AG08395 (cell line): ENCODE measurements at places on chromosomes 5 and 9.

- DNase-seq = no peak
These were observed 480.0 kb downstream of the TAF11L14 start for GRCh38 chr5:18114151-18114757.

GRCh38 chr5:16450163-16450562 lies 15.4 kb downstream of the ZNF622 start:
- DNase-seq = no peak

DNA sequence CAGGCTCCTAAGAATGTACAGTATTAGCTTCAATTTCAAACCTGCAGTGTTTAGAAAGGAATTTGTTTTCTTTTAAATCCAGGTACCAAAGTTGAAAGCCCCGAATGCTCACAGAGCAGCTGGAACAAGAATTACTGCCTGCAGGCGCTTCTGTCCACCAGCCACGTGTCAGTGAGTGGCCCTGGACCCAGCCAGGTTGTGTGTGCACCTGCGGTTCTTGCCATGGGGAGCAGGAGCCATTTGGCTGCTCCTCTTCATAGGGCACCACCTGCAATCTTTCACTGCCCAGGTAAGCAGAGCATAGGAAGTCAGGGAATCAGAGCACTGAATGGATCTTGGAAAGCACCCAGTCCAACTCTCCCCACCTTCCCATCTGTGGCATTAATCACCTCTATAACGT lies 79.5 kb upstream of the PIP5K1B start:
- DNase-seq = no peak

DNA sequence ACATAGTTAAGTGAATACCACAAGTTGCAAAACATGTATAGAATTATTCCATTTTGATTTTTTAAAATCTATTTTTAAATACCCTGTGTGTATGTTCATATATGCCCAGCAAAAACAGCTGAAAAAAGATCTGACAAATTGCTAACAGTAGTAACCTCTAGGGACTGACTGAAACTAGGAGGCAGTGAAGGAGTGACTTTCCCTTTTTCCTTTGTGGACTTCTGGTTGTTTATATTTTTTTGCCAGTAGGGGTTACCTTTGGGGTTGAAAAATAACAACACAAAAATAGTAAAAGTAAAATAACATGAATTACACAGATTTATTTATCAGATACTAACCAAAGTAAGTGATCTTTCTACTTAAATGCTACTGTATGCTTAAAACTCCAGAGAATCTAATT lies 2.9 kb downstream of the MEGF9 start:
- no peak for DNase-seq

DNA sequence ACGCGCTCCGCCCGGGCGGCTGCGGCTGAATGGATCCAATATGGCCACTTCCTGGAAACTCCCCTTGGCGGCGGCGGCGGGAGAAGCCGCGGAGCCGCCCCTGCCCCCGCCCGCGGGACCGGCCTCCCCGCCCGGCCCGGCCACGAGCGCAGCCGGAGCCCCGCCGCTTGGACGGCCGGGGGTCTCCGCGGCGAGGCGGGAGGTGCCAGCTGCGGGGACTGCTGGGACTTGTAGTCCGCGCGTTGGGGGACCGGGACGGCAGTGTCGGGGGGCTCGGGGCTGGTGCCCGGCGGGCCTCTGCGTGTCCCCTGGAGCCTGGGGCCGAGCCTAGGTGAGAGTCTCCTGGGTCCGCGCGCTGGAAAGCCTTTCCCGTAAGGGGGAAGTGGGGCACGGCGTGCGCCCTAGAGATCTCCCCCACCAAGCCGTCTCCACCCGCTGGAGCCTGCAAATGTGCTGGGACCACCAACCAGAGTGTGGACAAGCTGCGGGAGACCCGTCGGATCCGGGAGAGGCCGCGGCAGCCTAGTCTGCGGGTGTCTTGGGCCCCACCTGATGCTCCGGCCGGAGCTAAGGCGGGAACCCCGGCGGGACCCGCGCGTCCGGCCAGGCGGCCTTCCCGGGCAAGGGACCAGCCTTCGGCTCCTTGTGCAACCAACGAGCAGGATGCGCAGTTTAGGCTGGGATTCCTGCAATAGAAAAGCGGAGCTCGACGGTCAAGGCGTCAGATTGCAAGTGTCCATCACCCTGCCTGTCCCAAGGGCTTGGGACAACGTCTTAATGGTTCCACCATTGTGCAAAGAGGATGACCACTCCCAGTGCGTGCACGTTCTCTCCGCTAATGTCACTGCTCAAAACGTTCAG lies at the start of gene SEPTIN8:
Gene SEPTIN8, minus strand, starts transcription at position 31 of the 861 bp plus-strand sequence. CDS start 102 bp downstream, outside the sequence.
- DNase-seq = peak; percentile 61

GRCh38 chr9:17481565-17481964 lies 97.3 kb upstream of the SH3GL2 start:
- no peak for DNase-seq

- peak; percentile 76 for DNase-seq
These were observed 726.4 kb upstream of the GRAMD2B start for GRCh38 chr5:125696762-125697161.

GRCh38 chr9:75027187-75028107 lies 646 bp downstream of the CARNMT1 start:
- peak; percentile 59 for DNase-seq

GRCh38 chr9:136925414-136926153 lies 19.0 kb downstream of the FBXW5 start:
- no peak for DNase-seq

DNA sequence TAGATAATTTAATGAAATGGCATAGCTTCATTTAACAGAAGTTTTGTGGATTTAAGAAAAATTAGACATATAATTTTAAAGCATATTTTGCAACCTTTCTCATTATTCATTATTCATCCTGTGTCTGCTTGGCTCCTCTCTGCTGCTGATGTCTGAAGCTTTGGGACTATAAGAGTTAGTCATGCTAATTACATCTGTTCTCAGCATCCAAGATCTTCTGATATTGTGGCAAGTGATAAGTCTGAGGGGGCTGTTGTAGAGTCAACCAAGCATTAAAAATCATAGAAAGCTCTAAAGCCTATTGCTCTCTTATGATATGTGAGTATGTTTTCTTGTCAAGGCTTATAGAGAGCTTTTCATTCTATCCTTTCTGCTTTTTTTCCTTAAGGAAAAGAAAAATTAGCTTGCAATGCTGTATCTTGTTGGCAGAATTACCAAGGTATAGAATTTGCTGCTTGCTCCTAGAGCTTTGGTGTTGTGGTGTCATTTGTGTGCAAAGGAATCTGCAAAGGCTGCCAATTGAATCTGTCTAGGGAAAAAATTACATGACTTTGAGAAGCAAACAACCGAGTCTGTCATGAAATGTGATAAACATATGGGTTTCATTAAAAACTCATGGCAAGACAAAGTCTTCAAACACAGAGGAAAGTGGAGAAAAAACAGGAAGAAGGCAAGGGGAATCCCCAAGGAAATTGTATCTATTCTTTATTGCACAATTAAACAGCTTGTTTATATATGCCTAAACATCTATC lies 156.1 kb upstream of the DAB2 start:
- DNase-seq = peak; percentile 61

DNA sequence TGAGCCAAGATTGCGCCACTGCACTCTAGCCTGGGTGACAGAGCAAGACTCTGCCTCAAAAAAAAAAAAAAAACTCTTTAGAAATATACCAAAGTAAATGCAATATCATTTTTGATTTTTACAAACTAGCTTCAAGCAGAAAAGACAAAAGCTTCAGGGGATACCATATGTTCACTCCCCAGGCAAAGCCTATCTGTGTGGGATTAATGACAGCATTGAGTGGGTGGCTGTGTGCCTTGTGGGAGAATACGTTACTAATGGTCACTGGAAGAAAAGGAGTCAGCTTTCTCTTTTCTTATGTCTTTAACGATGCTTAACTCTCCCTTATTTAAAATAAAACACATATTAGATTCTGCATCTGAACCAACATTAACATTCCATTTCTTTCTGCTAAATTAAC lies 1.9 kb downstream of the PCA3 start:
- DNase-seq = no peak

- DNase-seq = no peak
These were observed 434.5 kb upstream of the TRPC7 start for GRCh38 chr5:136799806-136800372.

- peak; percentile 64 for DNase-seq
These were observed 307.8 kb downstream of the NR2F1-AS1 start for GRCh38 chr5:93273176-93273575.

- DNase-seq = no peak
These were observed 56.9 kb downstream of the MVB12B start for GRCh38 chr9:126383406-126384046.

DNA sequence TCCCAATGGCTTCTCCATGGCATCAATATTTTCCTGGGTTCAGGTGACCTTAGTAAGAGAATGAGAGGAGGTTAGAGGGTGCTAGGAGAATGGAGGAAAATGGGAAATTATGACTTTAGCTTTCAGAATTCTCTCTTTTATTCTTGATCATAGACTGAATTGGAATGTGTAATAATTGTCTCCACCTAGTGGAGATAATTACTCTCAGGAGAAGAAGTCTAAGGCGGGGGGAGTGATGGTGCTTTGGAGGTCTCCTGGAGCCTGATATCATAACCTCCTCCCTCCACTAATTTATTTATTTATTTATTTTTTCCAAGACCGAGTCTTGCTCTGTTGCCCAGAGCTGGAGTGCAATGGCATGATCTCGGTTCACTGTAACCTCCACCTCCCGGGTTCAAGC lies 221.3 kb downstream of the GRIA1 start:
- peak; percentile 13 for DNase-seq

- DNase-seq = no peak
These were observed 7.8 kb upstream of the FOXI1 start for GRCh38 chr5:170097934-170098333.

DNA sequence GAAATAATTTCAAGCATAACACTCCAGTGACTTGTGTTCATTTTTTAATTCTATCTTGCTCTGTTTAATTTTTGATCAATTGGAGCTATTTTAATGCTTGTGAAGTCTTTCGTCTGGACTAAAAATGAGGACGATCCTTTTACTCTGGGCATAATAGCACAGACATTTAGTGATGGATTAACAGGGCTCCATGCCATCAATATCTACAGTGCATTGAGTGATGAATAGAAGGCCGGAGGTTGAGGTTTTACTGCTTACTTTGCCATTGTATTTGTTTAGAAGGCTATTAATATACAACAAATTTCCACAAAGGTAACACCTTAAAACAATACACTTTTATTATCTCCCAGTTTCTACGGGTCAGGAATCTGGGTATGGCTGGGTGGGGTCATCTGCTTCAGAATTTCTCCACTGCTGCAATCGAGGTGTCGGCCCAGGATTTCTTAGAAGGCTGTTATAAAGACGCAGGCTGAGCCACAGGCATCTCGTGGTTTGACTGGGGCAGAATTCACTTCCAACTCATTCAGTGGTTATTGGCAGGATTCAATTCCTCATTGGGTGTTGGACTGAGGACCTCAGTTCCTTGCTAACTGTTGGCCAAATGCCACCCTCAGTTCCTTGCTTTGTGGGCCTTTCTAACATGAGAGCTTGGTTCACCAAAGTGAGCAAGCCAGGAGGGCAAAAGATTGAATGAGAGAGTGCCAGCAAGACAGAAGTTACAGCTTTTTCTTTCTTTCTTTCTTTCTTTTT lies 265.4 kb upstream of the VLDLR start:
- no peak for DNase-seq

- no peak for DNase-seq
These were observed 1124.6 kb upstream of the ACO1 start for GRCh38 chr9:31259824-31260223.

GRCh38 chr9:21060919-21061561 lies 16.7 kb downstream of the IFNB1 start:
- peak; percentile 62 for DNase-seq

GRCh38 chr5:84378961-84379360 lies 5.7 kb downstream of the EDIL3 start:
- DNase-seq = no peak

GRCh38 chr9:4970970-4971641 lies 14.0 kb upstream of the JAK2 start:
- no peak for DNase-seq

DNA sequence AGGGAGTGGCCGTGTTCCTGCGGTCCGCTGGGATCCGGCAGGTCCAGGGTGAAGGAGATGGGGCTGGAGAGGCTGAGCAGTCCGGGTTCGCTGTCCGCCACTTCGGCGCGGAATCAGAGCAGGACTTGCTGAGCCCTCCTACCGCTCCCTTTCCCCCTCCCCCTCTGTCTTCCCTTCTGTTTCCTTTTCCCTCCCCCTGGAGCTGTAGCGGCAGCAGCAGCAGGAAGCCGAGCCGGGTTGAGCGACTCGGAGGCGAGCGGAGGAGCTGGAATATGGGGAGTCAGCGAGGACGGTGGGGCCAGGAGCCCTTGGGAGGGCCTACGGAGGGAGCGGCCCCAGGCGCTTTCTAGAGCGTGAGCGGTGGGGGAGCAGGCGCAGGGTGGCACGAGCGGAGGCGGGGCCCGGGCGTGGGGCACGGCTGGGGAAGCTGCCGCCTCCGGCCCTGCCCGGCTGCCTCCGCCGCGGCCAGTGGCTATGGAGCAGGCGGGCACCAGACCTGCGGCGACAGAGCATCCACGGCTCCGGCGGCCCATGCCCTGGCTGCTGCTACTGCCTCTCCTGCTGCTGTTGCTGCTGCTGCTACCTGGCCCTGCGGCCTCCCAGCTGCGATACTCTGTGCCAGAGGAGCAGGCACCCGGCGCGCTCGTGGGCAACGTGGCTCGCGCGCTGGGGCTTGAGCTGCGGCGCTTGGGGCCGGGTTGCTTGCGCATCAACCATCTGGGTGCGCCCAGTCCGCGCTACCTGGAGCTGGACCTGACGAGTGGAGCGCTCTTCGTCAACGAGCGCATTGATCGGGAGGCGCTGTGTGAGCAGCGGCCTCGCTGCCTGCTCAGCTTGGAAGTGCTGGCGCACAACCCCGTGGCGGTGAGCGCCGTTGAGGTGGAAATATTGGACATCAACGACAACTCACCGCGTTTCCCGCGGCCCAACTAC lies at the start of gene PCDHAC2:
Gene PCDHAC2, plus strand, starts transcription at position 184 of the 933 bp plus-strand sequence. Its CDS starts 291 bp downstream, at position 475.
- peak; percentile 5 for DNase-seq

DNA sequence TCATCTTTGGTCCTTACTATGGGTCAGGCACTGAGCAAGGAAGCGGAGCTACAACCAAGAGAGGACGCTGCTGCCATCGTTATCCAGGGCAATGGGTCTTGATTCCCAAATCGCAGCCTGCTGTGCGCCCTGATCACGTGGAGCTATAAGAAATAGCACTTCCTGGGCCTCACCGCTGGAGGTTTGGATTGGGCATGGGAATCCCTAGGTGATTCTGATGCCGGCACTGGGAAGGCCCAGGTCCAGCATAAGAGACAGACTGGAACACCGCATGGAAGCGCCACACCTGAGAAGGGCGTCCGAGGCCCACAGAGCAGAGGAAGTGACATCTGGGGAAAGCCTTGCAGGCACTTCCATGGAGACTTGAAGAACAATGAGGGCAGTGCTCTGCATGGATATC lies 3.0 kb downstream of the IL17B start:
- DNase-seq = no peak

GRCh38 chr9:86912210-86912609 lies 35.1 kb downstream of the GAS1 start:
- DNase-seq = no peak

DNA sequence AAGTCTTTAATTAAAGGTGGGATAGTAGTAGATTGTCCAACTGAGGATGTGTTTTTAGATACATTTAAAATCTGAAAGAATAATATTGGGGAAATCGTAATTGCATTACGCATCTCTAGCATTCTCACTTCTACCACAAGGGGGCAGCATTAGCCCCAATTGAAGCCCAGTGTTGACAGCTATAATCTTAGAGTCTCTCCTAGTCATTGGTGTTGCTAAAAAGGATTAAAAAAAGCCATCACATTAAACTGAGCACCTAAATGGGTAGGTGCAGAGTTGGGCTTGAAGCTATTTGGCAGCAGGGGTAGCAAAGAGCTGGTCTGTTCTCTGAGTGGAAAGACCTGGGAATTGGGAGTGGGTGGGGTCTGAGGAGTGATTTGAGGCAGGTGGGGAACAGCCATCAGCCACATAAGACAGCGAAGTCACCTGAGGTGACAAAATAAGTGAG lies 177.2 kb downstream of the OSTF1 start:
- DNase-seq = peak; percentile 48

GRCh38 chr9:130892477-130893304 lies 3.9 kb downstream of the QRFP start:
- no peak for DNase-seq
